NCI-H510A (cell line): ENCODE measurements at places on chromosomes 5 and 9.

GRCh38 chr9:130192382-130192999 lies 20.3 kb downstream of the NCS1 start:
- DNase-seq: no peak

DNA sequence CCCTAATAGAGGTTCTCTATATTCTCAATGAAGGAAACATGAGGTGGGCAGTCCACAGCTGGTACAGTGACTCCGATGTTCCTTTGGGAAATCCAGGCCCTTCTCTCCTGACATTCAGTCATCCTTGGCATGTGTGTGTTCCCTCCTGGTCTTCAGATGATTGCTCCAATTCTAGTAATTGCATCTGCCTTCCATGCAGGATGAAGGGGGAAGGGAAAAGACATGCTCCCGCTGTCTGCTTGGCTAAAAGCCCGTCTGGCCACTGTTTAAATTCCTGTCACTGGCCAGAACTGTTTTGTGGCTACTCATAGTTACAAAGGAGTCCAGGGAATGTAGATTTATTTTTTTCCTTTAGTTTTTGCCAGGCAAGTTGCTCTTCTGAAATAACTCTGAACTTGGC lies 65.0 kb downstream of the MAST4 start:
- no peak for DNase-seq

DNA sequence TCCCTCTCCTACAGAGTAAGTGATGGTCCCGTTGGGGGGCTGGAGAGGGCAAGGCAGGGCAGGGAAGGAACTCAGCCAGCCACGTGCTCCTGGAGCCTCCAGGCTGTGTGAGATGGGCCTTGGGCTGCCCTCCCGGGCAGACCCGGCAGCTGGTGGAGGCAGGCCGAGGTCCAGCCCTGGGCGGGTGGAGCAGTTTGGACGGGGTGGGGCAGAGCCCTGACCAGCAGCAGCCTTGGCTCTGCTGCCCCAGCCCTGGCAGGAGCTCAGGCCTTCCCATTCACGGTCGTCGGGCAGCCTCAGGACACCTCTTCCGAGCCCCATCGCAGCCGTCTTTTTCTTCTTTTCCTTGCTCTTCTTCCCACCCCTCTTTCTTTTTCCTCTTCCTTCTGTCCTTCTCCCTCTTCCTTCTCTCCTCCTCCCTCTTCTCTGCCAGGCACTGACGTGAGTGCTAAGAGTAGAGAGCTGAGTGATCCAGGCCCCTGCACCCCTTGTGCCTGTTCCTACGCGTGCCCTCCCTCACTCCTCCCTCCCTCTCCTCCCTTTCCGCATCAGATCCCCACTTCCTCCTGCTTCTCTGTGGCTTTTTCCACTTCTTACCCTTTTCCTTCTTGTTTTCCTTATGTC lies 42.8 kb downstream of the AMBP start:
- DNase-seq: no peak

DNA sequence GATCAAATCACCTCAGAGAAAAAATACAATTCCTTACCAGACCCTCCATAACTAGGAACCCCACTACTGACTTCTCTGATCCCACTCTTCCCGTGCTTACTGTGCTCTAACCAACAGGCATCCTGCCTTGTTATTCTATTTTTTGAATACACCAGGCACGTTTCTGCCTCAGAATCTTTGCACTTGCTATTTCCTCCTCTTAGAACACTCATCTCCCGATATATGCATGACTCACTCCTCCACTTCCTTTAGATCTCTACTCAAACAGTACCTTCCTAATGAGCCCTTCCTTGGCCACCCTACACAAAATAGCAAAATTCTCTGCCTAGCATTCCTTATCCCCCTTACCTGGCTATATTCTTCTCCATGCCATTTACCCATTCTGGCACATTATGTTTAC lies 43.9 kb downstream of the MAPKAP1 start:
- DNase-seq: no peak

DNA sequence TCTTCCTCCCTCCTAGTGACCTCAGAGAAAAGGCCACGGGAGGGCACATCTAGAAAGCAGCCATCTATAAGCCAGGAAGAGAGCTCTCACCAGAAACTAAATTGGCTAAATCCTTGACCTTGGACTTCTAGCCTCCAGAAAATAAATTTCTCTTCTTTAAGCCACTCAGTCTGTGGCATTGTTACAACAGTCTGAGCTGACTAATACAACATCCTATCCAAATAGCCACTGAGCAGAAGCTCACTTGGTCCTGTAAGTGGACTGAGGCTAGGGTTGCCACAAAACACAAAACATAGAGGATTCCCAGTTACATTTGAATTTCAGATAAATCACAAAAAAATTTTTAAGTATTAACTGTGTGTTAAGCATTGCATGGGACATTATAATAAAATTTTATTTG lies 383.4 kb downstream of the MLLT3 start:
- no peak for DNase-seq

DNA sequence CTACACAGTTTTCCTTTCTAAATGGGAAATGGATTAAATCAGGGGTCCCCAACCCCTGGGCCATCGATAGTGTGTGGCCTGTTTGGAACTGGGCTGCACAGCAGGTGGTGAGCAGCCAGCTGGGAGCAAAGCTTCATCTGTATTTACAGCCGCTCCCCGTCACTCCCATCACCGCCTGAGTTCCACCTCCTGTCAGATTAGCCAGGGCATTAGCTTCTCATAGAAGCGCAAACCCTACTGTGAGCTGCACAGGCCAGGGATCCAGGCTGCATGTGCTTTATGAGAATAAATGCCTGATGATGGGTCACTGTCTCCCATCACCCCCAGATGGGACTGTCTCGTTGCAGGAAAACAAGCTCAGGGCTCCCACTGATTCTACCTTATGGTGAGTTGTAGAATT lies 41.2 kb upstream of the FLT4 start:
- no peak for DNase-seq

GRCh38 chr5:128271859-128272464 lies 188.4 kb downstream of the SLC12A2 start:
- no peak for DNase-seq

DNA sequence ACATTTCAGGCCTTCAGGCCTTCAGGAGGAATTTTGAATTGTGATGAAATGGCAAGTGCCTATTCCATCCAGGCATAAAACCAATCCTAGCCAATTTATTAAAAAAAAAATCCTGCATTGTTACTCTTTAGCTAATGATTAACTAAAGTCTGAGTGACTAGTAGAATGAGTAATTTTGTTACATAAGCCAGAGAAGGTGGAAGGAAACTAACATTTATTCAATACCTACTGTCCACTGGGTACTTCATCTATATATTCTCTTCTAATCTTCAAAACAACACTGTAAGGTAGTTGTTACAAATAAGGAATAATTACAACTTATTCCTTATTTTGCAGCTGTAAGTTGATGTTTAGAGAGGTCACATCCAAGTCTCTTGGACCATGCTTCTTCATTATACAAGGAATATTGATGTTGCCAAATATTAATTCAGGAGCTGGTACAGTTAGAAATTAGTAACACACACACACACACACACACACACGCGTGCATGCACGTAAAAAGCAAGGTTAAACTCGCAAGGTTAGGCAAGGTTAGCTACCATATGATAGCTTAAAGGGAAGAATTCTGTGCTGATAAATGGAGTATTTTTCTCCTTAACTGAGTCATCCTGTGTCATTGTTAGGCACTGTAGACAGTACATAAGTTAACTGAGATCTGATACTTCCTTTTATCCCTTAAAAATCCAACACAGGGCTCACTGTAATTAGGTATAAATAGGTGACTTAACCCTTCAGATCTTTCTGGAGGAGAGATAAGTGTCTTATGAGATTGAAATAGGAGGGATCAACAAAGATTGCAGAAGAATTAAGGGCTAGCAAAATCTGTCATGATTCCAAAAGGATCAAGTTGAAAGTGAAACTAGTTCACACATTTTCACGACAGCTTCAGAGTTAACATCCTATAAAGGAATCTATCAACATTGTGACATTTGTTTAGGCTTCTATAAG lies 596.9 kb downstream of the PDE4D start:
- DNase-seq: no peak

- no peak for DNase-seq
Measured at GRCh38 chr5:157384971-157385709, 74.9 kb upstream of the NIPAL4 start.

DNA sequence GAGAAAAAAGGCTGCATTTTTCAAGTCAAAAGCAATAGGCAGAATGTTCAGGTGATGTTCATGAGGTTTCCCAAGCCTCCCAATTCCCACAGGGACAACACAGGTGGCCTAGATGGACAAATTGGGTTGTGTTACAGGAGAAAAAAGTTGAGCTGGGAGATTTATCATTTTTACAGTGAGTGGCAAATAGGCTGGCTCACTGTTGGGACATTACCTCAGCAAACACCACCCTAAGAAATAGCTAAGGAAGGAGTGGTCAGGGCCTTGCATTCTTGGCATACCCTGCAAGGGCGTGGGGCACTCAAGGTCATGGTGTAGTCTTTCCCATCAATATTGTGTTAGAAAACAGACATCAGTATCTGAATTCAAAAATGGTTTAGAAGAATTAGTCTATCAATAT lies 23.3 kb upstream of the CPLANE1 start:
- DNase-seq: no peak

GRCh38 chr5:132812781-132813598 lies at the start of gene SOWAHA:
Gene SOWAHA (plus strand): TSS chr5:132813302. CDS start chr5:132813622, 320 bp downstream.
- no peak for DNase-seq

DNA sequence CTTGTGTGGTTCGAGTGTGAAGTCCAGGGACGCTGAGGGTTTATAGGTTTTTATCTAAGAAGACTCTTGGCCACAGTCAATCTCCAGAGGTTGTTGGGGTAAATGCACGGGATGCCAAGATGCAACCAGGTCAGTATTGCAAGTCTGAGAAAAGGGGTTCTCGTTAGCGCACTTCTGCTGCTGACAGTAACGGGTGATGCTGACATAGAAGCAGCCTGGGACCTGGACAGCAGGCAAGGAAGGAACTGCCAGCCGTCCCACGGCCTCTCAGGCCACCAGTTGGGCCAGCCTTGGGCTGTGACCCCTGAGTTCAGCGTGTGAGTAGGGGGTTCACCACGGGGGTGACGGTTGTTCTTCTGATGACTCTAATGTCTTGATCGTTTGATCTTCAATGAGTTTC lies 39.0 kb downstream of the TENT4A start:
- no peak for DNase-seq

DNA sequence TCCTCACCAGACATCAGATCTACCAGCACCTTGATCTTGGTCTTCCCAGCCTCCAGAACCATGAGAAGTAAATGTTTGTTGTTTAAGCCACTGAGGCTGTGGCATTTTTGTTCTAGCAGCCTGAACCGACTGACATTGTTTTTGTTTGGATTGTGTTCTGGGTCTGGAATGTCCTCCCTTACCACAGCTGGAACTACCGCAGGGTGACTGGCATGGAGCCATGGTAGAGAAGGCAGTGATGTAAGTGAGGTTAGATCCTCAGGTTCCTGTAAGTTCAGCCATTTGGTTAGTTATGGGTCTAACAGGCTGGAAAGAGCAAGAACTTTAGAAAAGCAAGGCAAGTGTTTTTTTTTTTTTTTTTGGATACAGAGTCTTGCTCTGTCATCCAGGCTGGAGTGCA lies 209.3 kb downstream of the DAB2IP start:
- DNase-seq: no peak

- no peak for DNase-seq
Measured at GRCh38 chr9:136581614-136582447, 36.0 kb upstream of the NOTCH1 start.

DNA sequence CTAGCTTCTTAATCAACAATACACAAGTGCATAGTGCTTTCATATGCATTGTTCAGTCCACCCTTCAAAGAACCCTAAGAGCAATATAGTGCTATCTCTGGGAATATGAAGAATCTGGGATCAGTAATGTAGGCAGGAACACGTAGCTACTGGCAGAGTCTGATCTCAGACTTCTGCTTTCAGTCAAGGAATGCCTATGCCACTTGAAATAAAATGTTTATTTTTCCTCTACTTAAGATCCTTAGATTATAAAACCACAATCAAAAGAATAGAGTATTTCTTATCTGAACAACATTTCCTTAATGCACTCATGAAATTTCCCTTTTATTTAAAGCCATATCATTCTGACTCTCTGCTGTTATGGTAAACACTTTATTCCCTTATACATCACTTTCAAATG lies 1407.8 kb upstream of the C9orf72 start:
- DNase-seq: no peak

GRCh38 chr9:91349115-91349555 lies 12.6 kb downstream of the AUH start:
- DNase-seq: no peak

- DNase-seq: no peak
Measured at GRCh38 chr9:127937056-127937387, 632 bp downstream of the DPM2 start.
